NCI-H1105 (cell line): ENCODE measurements at places on chromosomes 12 and 14.

DNA sequence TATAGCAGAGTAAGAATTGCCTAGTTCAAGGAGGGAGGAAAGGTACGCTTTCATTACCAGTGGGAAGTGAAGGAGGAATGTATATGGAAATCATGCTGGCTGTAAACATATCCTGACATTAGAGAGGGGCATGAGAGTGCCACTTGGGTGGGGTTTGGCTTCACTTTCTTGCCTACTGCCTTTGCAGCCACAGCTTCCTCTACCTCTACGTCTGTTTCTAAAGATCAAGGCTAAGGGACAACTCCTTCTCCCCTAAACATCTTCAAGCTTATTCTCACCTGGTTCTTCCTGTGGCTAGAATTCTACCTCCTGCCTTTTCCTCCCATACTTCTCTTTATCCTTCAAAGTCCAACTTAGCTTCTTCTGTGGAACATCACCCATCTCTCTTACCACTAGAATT lies 58.0 kb downstream of the SUSD6 start:
- no peak for DNase-seq

GRCh38 chr12:58481811-58482210 lies 438.5 kb downstream of the LRIG3 start:
- DNase-seq: no peak

DNA sequence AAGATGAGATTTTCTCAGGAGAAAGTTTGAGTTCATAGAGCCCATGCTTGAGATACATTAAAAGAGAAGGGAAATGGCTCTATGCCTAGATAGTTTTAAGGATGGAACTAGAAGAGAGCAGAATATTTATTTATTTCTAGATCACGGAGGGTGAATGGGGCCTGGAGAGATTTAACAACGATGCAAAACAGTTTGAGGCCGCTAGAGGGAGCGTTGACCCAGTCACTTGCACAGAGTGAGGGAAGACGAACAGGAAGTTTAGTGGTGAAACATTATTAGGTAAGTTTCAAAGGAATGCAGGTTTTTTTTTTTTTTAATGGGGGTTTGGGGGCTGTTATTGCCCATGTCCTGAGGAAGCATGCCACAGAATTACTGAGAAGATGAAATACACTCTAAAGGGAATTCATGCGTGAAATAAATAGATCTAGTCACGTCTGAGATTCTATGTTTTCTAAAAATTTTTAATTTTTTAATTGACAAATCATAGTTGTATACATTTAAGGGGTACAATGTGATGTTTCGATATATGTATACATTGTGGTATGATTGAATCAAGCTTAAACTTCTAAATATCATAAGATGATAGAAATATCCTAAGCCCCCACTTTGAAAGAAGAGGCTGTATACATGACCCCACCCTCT lies 14.8 kb upstream of the PPP1R1A start:
- no peak for DNase-seq

DNA sequence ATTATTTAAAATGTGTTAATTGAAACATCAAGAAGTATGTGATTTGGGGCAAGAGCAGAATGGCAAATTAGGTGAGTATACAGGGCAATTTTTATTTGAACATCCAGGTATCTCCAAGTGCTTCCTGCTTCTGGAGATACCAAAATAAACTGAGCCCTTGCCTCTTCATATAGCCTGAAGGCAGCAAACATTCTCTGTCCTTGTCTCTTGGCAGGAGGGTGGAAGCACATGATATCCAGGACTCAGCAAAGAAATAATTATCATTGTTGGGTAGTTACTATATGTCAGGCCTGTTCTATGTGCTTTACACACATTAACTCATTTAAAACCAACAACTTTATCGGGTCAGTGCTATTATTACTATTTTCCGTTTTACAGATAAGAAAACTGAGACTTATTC lies 12.5 kb downstream of the LIN7A start:
- no peak for DNase-seq

- no peak for DNase-seq
These were observed 1595.8 kb upstream of the SEL1L start for GRCh38 chr14:83129496-83129895.

GRCh38 chr12:115210533-115211252 lies 526.7 kb upstream of the TBX3 start:
- DNase-seq: no peak

- DNase-seq: no peak
These were observed 966.7 kb downstream of the SLC6A15 start for GRCh38 chr12:83945871-83946270.

DNA sequence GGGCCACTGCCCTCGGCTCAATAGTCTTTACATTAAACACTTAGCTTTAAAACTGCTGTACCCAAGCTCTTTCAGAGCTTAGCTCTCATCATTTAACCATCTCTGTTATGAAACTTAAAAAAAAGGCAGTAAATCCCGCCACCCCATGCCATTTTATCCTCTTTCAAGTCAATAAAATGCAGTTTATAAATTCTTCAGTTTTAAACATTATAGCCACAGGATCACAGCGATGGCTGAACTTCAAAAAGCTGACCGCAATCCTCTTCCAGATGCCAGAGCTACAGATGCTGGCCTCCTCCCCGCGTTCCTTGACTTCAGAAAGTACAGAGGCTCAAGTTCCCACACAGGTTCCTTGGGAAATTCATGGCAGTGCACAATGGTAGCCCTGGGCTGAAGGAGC lies 4.2 kb downstream of the OR10G3 start:
- DNase-seq: no peak

GRCh38 chr12:82638324-82638723 lies 48.4 kb upstream of the TMTC2 start:
- no peak for DNase-seq

DNA sequence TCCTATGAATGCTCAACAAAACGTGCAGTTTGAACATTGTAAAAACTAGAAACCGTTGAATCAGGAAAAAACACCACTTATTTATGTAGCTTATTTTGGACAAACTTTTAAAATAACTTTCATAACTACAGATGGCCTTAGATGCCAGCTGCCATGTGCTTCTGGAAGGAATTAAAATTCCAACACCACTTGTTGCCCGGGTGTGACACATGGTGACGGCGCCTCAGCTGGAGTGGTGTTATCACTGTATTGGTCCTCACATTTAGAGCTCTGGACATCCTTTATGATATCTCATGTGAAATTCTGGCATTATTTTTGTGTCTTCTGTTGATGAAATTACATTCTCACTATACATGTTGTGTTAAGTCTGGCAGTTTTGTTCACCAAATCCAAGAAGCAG lies 211.0 kb downstream of the IPO8 start:
- no peak for DNase-seq
